CD4-positive, alpha-beta T cell treated with Interleukin-12 subunit alpha and Interleukin-12 subunit beta, for 1 hour (primary cell): ENCODE measurements at places on chromosomes 13 and 19.
A peak's percentile ranks its signal among the peaks of the same experiment; 100 is the strongest.

- DNase-seq, result no peak
Observed at GRCh38 chr13:95784161-95784899, 107.4 kb downstream of the DNAJC3 start.

- DNase-seq, result no peak
Observed at GRCh38 chr13:26950546-26950945, 190.0 kb upstream of the GPR12 start.

GRCh38 chr19:33427801-33428626, 54.5 kb downstream of the CEBPG start:
- DNase-seq, result no peak

- DNase-seq, result no peak
Observed at GRCh38 chr13:92473765-92474475, 752.7 kb upstream of the GPC6 start.

DNA sequence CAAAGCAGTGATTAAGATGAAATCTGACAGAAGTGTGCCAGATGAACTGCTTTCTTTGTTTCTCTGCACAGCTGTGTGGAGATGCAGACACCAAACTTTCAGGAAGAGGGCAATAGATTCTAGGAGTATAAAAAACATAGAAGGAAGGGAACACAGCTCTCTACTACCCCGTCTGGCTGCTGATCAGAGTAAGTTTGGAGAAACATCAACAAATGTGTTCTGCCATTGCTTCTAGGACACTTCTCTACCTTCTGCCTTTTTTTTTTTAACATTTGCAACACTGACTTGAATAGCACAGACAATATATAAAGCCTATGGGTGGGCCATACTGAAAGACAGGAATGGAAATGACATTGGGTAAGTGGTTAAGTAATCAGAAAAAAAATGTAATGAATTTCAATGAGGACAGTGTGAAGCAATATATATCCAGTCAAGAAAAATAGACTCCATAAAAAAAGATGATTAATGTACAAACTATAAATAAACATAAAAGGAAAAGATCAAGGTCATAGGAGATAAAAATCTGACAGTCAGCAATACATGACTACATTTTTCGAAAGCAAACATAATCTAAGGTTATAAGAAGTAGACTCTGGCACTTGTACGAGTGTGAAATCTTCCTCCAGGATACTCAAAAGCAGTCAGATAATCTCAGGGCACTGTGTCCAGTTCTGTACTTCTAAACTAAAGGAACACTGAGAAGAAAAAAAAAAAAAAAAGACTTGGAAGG, 21.4 kb downstream of the NUFIP1 start:
- DNase-seq, result no peak

- DNase-seq, result no peak
Observed at GRCh38 chr13:99363949-99364348, 56.8 kb upstream of the GPR183 start.

DNA sequence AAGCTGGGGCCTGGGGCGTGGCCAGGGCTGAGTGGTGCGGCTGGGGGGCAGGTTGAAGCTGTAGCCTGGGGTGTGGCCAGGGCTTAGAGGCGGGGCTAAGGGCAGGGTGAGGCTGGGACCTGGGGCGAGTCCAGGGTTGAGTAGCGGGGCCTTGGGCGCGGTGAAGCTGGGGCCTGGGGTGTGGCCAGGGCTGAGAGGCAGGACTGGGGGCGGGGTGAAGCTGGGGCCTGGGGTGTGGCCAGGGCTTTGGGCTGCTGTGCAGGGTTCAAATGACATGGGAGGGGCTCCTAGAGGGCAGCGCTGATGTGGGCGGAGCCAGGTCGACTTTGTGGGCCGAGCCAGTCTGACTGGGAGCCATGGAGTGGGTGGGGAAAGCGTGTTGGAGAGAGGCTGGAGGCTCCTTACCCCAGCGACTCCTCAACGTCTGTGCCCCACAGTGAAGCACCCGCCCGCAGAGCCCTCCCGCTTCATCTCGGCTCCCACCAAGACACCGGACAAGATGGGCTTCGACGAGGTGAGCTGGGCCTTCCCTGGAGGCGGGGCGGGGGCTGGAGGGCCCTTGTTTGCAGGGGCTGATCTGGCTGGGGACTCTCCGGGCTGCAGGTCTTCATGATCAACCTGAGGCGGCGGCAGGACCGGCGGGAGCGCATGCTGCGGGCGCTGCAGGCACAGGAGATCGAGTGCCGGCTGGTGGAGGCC, 21.5 kb downstream of the COLGALT1 start:
- DNase-seq, result no peak

- DNase-seq, result peak; percentile 26
Observed at GRCh38 chr13:49995625-49996101, 1.2 kb upstream of the TRIM13 start.
